ENCODE measurements at places on chromosomes 16 and 17.

DNA sequence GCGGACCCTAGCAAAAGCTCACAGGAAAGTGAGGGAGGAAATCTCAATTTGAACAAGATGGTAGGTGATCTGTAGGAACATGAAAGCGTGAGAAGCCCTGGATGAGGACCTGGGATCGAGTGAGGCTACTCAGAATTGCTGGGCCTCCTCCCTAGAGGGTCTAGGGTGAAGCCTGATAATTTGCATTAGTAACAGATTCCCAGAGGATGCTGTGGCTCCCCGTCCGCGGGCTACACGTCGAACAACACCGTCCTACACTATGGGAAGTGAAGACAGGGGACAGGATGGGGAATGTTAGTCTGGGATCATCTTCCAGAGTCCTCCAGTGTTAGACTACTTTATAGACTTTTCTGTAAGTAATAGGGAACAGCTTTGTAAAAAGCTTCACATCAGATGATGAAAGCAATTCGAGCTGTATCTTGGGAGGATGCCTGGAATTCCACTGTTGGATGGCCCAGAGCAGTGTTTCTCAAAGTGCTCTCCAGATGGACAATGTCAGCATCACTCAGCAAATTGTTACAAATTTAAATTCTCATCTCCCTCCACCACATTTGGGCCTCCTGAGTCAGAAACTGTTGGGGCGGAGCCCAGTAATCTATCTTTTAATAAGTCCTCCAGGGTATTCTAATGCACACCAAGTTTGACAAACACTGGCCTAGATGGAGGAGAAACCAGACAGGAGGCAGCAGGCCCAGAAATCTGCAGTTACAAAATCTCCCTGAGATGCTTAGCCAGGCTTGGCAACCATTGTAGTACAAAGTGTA, 6.5 kb downstream of the FNDC8 start:
- no peak for DNase-seq

DNA sequence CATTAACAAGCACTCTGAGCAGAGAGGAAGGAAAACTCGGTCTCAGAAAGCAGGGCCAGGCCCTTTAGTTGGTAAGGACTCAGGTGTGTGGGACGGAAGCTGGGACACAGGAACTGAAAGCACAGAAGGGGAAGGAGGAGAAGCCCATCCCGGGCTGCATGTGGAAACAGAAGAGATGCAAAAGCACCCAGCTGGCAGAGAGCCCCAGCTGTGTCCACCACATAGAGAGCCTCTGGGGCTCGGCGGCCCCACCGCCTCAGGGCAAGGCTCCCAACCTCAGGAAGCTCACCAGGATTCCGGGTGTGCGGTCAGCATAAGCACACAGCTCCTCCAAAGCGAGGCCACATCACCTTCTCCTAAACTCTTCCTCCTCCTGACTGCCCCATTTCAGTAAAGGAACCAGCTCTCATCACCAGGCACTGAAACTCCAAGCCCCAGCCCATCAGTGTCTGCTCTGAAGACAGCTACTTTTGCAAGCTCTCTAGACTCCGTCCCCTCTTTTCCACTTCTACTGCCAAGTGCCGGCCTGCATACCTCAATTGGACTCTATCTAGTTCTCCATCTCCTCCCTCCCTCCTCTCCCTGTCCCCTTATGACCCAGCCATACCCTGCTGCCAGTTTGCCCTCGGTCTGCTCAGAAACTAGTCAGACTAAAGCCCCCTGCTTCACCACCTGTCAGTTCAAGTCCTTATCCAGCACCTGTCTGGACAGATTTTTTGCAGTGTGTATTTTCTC, 6.0 kb downstream of the ST3GAL2 start:
- DNase-seq = no peak

DNA sequence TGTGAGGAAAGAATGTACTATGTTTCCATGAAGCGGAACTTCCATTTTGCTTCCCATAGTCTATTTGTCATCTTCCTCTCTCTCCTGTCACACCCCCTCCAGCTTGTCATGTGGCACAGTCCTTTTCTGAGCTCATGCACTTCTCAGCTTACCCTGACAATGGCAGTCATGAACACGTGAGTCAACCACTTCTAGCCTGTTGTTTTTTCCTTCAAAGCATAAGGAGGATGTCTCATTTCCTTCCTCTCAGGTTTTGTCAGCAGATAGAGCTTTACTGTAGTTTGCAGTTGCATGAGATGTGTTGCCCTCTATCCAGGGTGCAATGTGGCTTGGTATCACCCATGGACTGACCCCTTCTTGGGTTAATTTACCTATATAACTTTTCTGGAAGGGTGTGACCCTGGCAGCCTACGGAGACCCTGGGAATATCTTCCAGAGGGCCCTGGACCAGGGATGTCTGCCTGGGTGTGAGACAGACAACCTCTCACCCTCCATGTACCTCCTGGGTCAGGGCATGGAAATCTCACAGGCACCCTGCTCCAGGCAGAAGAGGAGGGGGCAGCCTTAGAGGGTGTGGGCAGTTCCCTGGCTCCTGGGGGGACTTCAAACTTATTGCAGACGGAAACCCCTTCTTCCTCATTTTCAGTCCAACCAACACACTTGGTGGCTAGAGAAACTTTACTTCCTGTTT, 4.0 kb upstream of the ZNF267 start:
- no peak for DNase-seq

DNA sequence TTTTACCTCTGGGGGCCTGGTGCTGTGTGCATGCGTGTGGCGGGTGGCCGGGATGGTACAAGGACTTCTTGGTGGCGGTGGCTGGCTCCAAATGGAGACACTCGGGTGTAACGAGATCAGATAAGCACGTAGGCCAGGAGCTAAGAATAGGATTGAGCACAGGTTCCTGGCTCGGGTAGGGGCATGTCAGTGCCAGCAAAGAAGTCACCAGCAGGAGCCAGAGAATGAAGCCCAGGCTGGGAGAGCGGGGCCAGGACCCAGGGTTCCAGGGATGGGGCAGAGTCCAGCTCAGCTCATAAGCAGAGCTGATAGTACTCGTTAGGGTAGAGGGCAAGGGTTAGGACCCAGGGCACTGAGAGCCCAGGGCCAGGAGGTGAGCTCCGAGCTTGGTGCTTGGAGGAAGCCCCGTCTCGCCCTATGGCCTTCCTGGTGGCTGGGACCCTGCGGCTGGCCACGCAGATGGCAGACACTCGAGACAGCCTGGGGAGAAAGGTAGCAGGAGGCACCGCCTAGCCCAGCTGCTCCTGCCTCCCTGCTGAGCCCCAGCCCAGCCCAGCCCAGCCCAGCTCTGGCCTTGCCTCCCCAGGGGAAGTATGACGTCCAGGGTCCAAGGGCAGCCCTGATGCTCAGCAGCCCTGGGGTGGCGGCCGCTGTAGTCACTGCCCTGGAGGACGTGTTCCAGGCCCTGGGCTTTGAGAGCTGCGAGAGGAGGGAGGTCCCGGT, 8.9 kb downstream of the ZNF213 start:
- DNase-seq = no peak

GRCh38 chr17:28379814-28380801, 8.6 kb downstream of the SARM1 start:
- DNase-seq = no peak

DNA sequence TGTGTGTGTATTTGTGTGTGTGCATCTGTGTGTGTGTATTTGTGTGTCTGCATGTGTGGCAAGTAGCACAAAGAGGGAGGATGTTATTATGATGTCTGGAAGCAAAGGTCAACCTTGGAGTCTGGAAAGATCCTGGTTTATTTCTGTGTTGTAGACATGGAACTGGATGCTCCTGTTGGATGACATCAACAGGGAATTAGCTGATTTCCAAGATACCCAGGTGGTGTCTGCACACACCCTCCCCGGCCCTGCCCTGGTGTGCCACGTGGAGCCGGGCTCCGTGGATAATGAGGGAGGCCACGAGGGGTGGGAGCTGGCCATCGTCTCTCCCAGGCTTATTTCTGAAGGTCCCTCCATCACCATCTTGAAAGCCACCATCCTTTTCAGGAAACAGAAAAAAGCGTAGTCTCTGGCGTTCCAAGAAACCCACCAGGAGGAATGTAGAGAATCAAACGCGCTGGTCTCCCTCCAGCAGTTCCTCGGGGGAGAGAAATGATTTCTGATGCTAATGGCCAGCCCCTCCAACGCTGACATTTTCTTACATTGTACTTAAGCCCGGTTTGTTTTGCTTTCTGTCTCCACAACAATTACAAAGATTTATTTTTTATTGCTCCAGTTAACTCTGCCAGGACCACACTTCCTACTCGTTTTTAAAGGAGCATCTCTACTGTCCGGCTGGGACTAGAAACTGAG, 93.3 kb downstream of the FOXL1 start:
- no peak for DNase-seq

DNA sequence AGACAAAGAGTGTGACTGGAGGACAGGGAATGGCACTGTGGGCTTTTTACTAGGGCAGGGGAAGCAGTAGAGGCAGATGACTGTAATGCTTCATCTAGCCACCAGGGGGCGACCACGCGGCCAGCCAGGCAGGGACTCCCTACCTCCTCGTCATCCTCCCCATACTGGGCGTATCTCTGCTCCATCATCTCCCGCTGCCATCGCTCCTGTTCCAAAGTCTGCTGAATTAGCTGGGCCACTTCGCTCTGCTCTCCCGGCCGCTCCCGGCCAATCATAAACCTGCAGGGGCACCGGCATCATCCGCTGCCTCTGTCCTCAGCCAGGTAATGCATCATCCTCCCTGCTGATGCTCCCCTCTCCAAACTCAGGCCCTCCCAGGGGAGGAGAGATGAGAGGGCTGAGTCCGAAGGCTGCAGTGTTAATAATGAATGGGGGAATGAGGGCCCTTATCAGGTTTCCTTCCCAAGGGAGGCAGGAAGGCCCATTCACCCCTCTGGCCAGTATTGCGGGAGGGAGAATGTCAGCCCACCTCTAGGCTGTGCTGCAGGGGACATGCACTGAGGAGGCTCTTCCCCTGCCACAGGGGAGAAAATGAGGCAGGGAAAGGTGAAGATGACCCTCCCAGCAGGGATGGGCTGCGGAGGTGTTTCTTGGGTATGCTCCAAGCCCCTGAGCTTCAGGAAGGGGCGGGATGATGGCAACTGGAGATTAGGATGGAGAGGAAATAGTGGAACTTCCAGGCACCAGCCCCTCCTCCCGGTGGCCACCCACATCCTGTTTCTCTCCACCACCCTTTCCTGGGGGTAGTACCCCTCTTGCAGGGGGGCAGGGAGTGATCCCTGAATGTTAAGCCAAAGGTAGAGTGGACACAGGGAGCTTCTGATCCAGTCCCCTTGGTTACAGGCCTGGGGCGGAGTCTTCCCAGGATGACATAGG, 10.3 kb upstream of the SAMD14 start:
- no peak for DNase-seq

DNA sequence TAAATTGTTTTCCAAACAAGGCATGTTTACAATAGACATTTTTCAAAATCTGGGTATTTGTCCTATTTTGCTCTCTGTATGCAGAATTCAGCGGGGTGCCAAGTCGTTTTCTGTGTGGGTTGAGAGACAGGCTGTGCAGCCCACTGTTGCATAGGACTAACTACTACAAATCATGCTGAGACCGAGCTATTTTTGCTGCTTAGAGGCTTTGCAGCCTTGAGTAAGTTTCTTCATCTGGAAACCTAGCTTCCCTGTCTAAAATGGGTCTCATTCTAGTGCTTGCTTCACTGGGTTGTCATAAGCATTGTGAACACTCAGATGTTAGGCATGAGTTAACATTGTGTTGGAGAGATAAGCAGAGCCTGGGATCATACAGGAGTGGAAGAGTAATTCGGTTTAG, 1.3 kb downstream of the PRPSAP2 start:
- DNase-seq = no peak

- DNase-seq = no peak
These were observed 35.3 kb downstream of the RAB11FIP3 start for GRCh38 chr16:460787-461186.

DNA sequence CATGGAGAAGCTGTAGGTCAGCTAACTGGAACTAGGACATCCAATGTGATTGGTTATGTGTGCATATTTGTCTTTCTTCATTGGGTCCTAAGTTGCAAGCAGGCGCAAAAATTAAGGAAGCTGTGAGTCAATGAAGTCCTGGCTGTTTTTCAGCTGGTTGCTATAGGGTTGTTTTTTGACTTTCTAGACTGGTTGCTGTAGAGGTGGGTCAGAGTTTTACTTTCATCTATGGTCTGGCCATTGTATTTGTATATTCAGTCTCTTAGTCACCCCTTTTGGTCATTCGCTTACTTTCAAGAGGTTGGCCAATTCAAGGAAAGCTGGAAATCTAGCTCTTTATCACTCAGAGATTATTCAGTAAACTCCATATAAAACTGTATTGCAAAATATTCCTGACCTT, 62.0 kb upstream of the AMZ2 start:
- DNase-seq = no peak

GRCh38 chr16:4389051-4389955, 17.7 kb downstream of the VASN start:
- no peak for DNase-seq

DNA sequence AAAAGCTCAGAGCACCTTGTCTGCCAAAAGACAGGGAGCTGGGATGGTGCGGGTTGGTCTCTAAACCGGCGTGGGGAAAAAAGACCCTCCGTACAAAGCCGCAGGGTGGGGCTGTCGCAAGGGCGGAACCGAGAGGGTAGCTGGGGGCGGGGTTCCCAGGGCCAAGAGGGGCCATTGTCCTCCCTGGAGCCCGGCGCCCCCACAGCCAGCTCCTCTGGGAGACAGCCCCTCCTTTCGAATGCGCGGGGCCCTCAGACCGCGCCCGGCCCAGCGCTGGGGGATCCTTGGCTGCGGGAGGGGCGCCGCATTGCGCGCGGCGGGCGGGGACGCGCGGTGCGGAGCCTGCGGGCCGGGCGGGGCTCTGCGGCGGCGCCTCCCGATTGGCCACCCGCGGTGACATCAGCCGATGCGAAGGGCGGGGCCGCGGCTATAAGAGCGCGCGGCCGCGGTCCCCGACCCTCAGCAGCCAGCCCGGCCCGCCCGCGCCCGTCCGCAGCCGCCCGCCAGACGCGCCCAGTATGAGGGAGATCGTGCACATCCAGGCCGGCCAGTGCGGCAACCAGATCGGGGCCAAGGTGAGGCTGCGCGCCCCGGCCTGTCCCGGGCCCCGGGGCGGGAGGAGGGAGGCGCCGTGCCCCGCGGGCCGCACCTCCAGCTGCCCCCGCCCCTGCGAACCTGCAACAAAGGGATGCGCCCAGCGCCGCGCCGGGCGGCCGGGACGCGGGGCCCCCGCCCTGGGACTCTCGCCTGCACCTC, at the start of gene TUBB3:
Gene TUBB3, plus strand, starts transcription at position 459 of the 756 bp plus-strand sequence. Its CDS starts 60 bp downstream, at position 519.
- no peak for DNase-seq

DNA sequence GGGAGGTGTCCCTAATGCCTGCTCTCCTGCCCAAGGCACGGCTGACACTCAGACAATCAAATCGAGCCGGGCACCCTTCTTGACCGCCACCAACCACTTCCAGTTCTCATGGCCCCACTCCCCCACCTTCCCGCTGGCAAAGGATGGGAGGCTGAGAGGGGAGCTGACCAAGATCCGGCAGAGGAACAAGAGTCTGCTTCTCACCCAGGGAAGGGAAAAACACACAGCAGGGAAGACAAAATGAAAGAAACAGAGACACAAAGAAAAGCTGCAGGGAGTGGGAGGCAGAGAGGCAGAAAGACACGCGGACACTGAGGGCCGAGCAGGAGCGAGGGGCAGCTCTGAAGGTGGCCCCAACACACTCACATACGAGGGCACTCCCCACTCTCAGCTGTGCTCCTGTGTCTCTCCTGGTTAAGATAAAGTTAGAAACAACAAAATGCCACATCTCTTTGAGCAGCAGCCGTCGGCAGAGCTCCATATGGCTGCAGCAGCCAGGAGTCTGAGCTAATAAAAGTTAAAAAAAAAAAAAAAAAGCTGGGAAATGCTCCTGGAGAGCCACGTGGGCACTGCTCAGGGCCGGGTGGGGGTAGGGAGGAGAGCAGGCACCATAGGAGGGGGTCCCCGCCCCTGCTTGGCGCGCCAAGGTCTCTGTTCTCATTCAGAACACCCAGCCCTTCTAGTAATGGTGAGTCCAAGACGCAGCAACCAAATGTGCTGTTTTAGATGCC, 7.4 kb downstream of the LRRC75A start:
- no peak for DNase-seq

Data from NCI-H1417 treated with DMSO at 0.1 percent for 48 hours (cell line).